Stimulated activated CD4-positive, alpha-beta T cell treated with anti-CD3 and anti-CD28 coated beads, Interleukin-1b, Interleukin-23, amount 100 ng/mL, for 24 hours (primary cell): ENCODE measurements at places on chromosomes 6 and 20.
A peak's percentile ranks its signal among the peaks of the same experiment; 100 is the strongest.

- no peak for DNase-seq
These were observed 153.6 kb downstream of the NFATC2 start for GRCh38 chr20:51388756-51389542.

DNA sequence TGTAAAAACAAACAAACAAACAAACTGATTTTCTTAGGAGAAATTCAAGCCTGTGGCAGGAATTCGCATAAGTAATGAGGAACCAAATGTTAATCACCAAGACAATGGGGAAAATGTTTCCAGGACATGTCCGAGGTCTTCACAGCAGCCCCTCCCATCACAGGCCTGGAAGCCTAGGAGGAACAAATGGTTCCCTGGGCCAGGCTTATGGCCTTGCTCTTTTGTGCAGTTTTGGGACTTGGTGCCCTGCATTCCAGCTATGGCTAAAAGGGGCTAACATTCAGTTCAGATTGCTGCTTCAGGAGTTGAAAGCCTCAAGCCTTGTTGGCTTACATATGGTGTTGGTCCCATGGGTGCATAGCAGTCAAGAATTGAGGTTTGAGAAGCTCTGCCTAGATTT lies 1372.7 kb upstream of the CITED2 start:
- no peak for DNase-seq

DNA sequence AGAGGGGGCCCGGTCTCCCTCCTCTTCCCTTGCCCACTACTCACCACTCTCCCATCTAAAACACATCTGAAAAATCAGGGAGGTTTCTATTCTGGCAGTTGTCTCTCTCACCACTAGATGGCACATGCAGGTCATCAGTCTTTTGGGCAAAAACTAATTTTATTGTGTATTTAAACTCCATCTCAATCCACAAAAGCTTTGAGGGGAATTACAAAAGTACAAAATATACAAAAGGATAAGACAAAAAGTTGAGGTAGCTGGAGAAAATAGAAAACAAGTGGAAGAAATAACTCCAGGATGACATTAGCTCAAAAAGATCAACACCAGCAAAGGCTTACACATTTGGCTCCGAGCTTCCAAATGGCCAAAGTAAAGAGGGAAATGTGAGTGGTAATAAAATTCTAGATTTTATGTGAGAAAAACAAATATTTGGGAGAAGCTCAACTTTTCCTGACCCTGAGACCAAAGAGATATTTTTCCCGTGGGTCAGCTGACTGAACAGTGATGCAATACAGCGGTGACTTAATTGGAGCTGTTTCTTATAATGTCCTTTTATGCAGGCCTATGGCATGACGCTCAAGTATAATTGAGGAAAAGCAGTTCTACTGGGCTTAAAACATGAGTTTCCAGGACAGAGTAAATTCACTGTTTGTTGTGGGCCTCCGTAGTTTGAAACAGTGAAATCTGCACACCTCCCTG lies 79.8 kb upstream of the CHD6 start:
- no peak for DNase-seq

DNA sequence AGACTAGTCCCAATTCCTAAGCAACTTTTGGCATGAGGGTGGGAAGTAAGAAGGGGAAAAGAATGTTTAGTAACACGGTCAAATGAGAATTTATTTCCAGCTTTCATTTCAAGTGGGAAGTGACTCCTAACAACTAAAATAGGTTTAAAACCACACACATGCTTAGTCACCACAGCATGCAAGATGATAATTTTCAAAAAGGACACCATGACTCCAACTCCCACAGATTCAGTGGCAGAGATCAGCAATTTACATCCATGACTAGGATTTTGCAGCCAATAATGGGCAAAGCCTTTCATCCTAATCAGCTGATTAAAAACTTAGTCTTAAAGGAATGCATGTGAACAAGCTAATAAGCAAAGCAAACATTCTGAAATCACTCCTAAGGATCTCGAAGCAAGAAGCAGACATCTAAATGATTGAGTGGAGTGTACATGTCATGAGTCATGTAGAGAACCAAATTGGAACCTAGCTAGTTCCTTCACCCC lies 48.1 kb upstream of the GCLC start:
- DNase-seq = no peak

GRCh38 chr6:818196-818595 lies 125.3 kb upstream of the EXOC2 start:
- no peak for DNase-seq

- no peak for DNase-seq
These were observed 72.0 kb upstream of the F13A1 start for GRCh38 chr6:6392214-6393068.

- DNase-seq = no peak
These were observed 23.4 kb downstream of the DYNLT1 start for GRCh38 chr6:158620963-158621693.

DNA sequence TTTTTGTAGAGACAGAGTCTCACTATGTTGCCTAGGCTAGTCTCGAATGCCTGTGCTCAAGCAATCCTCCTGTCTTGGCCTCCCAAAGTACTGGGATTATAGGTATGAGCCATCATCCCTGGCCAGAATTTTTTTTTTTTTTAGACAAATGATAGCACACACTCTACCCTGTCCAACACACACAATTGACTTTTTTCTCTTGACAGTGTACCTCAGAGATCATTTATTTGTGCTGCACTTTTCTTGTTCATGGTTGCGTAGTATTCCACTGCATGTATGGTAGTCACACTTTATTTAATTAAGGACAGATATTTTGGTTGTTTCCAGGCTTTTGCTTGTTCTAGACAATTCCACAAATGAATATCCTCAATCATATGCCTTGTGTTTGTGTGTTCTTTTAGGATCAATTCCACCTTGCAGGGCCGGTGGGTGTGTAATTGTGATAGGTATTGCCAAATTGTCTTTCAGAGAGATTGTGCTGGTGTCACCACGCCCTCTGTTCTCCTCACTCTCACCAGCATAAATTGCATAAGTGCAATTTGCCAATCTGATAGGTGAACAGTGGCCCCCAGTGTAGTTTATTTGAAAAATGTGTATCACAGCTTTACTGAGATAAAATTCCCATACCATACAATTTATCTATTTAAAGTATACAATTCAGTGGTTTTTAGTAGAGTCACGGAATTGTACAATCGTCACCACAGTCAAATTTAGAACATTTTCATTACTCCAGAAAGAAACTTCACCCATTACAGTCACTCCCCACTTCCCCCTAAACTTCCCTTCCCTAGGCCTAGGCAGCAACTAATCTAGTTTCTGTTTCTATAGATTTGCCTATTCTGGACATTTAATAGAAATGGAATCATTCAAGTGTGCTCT lies 20.1 kb downstream of the SRC start:
- no peak for DNase-seq

DNA sequence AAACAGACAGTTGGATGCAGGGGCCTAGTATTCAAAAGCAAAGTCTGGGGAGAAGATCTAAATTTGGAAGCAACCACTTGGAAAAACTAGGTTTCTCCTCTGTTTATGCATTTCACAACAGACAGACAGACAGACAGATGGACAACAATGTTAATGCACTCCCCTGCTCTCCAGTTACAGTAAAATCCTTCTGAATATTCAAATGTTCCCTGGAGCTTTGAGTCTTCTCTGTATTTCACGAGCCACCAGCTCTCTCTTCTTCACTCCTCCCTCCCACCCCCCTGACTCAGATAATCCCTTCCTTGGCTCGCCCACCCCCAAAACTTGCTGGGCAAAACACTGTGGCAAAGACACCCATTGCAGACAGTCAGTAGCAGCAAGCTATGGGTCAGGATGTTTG lies 129.3 kb upstream of the TOP1 start:
- no peak for DNase-seq

- DNase-seq = no peak
These were observed 480.7 kb downstream of the CD83 start for GRCh38 chr6:14598017-14598864.

- DNase-seq = peak; percentile 7
These were observed 61.8 kb downstream of the RPP40 start for GRCh38 chr6:4941782-4942672.

GRCh38 chr6:140540743-140541142 lies 1166.3 kb upstream of the CITED2 start:
- no peak for DNase-seq

DNA sequence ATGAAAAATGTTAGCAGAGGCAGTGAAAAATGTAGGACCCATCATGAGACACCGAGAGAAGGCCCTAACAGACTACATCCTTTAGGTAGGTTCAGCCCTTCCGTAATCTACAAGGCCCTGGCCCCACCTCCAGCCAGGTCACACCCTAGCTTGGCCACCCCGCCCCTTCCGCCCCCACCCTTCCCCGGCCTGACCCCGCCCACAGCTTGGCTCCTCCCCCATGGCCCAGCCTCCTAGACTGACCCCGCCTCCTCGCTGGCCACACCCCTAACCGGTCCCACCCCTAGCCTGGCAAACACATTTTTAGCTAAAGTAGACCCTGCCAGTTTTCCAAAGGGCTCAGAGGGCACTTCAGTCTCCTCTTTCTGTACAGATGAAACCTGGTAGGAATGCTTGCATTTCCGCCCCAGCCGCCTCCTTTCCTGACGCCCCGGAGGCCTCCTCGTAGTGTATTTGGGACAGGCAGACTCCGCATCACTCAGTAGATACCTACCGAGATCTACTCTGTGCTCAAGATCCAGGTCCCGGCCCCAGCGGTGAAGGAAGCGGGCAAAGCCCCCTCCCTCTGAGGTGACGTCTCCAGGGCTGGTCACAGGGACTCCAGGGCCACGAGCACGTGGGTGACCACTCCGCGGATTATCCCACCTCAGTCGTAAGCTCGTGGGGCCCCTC lies 443.5 kb downstream of the PREX1 start:
- no peak for DNase-seq

GRCh38 chr6:19805129-19805481 lies 32.1 kb upstream of the ID4 start:
- no peak for DNase-seq

DNA sequence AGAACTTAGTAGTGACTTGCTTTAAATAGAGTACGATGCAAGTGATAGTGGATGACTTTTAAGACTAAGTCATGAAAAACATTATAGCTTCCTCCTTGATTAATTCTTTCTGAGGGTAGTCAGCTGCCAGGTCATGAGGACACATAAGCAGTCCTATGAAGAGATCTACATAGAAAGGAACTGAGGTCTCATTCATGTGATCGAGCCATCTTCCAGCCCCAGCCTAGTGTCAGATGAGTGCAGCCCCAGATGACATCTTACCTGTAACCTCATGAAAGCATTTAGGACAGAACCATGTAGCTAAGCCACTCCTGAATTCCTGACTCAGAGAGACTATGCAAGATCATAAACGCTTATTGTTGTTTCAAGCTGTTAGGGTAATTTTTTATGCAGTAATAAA lies 67.7 kb downstream of the AK9 start:
- no peak for DNase-seq

DNA sequence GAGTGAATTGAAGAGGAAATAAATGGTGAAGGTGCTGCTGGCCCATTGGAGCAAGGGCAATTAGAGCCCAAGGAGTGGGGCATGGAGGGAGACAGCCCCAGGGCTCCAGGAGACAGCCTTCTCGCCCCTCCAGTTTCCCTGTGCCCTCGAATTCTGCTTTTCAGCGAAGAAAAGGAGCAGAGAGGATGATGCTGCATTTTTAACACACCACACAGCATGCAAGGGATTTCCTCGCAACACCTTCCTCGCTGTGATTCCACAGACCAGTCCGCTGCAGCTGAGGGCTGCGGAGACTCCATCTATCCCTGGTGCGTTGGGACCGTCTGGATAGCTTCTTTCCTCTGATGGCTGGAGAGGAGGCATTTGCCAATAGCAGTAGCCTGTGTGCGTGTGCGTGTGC lies 41.7 kb downstream of the PTCHD4 start:
- DNase-seq = no peak

DNA sequence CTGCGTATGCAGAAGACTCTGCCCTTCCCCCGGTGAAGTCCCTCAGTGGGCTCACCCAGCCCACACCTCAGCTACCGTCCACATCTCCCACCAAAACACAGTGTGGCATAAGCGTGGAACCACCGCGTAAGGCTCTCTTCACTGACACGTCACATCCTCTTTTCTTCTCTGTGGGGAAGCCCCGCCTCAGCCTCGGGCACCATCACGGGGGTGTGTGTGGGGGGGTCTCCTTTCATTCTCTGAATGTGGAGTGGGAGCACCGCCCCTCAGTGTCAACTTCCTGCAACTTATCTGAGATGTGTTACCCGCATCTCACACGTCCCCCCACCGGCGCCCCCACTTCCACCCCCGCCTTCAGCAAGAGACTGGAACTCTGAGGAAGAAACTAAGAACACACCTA lies 388.4 kb upstream of the JARID2 start:
- DNase-seq = peak; percentile 46

- no peak for DNase-seq
These were observed 508.6 kb downstream of the UTRN start for GRCh38 chr6:144793744-144794143.

GRCh38 chr6:118963003-118963402 lies 28.0 kb upstream of the MCM9 start:
- no peak for DNase-seq

DNA sequence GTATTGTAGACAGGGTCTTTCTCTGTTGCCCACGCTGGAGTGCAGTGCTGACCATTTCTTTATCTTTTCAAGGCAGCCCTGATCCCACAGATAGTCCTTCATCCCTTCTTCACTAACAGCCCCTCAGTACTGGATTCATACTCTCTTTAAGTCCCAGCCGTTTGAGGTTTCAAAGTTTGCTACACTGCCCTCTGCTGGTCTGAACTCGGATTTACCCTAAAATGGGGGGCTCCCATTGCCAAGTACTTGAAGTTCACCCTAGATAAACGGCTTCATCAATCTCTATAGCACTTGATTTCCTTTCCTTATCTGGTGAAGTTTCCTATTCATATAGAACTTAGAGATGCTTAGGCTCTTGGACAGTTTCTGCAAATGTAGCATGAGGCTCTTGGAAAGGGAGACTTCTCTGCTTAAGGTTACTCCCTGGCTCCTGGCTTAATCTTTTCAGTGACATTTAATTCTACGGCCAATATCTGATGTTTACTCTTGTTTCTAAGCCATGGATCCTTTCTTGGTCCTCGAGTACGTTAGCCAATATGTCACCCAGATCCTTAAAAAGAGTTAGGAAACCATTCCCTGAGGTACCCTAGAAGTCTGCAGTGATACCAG lies 21.4 kb upstream of the PREP start:
- DNase-seq = peak; percentile 21

DNA sequence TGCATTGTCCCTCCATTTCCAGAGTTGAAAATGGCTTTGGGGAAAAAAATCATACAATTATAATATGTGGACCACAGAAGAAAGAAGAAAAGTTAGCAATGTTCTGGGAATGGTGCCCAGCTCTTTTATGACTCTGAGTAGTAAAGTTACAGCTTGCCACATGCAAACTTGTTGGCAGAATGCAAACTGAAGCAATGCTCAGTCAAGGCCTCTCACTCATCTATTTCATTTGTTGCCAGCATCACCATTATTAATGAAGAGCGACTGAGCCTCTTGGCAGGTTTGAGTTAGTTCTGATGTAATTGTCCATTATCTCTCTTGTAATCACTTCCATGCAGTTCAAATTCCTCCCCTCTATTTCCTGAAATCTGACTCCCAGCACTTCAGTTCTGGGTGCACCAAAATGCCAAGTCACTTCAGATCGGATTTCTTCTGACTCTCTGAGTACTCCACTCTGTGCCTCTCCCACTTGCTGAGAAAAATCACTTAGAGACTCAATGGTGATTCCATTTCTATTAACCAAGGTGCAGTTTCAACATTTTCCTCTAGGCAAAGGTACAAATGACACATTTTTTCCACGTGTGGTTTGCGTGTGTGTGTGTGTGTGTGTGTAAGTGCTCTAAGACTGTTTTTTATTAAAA lies 154.4 kb upstream of the STMND1 start:
- no peak for DNase-seq

GRCh38 chr20:49483018-49483695 lies 689 bp upstream of the KCNB1 start:
- no peak for DNase-seq
